ENCODE measurements at places on chromosomes 16 and 17.
A peak's percentile ranks its signal among the peaks of the same experiment; 100 is the strongest.

- no peak for DNase-seq
These were observed 13.6 kb downstream of the VASN start for GRCh38 chr16:4385066-4385788.

- peak; percentile 95 for DNase-seq
These were observed 77.1 kb downstream of the MRM3 start for GRCh38 chr17:859061-859823.

DNA sequence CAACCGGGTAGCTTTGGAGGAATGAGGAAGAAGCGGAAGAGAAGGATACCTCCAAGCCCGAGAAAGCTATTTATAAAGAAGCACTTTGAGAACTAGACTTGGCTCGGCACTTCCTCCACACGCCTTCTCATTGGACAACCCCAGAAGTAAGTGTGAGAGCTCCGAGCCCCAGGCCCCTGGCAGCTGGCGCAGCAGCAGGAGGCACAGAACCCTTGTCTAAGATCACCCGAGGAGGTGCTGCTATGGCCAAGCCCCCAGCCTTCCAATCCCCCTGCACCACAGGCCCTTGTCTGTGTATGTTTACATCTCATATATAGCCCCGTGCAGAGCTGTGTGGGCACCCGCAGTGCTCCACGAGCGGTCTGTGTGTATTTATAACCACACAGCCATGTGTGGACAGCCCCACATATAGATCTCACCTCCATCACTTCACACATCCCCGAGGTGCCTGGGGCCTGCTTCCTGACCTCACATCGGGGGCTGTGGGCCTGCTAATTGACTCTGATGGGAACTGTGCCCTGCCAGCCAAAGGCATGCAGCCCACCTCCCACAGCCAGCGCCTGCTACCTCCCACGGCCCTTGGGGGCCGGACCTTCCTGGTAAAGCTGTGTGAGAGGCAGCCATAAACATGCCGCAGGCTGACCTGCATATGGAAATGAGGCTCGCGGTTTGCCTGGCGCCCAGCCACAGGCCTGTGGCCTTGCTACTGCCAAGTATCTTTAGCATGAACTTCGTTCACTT is 96.1 kb downstream of the C17orf67 start:
- no peak for DNase-seq

- no peak for DNase-seq
These were observed 124.4 kb downstream of the CDYL2 start for GRCh38 chr16:80680046-80680445.

- DNase-seq: no peak
These were observed 234.1 kb upstream of the MON1B start for GRCh38 chr16:76956841-76957240.

- DNase-seq: no peak
These were observed 4.4 kb upstream of the HEATR3 start for GRCh38 chr16:50061326-50061725.

DNA sequence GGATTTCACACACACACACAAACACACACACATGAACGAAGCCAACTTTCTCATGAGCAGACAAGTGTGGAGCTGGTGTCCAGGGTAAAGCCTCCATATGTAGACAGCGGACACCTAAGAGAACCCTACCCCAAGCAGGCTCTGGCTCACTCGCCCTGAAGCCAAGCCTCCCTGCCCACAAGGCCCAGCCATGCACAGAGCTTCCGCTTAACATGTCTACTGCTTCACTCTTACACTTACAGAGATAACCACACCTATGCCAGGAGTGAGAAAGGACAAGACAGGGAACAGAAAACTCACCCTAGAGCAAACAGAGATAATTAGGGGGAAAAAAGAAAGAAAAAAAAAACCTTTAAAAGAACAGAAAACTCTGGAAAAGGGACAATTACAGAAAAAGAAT is 67.5 kb downstream of the CYTH1 start:
- DNase-seq: no peak

GRCh38 chr17:2751491-2751890 is 2.0 kb upstream of the CCDC92B start:
- no peak for DNase-seq

DNA sequence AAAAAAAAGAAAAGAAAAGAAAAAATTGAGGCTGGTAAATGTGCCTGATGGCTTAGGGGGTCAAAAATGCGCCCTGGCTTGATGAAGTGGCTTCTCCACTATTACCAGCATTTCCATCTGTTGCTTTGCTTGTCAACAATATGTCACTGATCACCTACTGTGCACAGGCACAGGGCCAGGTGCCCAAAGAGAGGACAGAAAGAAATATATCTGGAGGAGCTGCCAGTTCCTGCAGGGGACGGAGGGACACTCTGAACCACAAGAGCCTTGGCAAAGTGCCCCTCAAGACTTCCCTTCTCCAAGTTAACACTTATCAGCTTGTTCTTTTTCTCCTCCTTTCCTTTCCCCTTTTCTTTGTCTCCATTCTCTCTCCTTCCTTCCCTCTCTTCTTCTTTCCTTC is 34.7 kb downstream of the GINS3 start:
- no peak for DNase-seq

DNA sequence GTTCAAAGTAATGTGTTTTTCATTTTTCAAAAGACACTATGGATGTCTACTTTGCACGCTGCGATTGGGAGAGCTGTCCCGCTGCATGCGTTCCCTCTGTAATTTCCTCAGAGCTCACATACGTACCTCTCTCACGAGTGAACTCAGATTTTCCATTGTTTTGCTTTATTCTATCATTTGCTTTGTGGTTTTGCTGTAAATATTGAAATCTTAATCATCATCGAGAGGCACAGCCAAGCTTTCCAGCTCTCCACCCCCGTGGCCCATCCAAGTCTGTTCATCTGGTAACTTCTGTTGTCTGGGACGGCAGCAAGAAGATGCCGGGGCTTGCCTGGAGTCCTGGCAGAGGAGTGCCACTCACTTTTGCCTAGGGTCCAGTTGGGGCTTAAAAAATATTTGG is 21.1 kb downstream of the TMC6 start:
- DNase-seq: no peak

DNA sequence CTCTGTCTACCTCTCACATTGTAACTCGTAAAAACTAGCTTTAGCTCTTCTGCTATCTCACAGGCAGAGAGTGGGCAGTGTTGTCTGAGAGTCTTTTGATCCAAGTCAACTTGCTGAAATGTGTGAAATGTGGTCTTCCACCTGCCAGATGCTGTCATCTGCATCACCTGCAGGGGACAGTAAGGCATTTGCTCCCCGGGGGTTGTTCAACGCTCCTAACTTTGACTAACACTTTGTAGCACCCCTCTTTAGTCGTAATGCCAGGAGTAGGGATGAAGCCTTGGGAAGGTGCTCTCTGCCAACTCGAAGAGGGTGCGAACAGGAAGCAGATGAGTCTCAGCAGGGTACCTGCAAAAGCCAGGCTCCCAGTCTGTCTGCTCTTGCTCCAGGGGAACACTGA is 36.1 kb downstream of the SNX11 start:
- no peak for DNase-seq

DNA sequence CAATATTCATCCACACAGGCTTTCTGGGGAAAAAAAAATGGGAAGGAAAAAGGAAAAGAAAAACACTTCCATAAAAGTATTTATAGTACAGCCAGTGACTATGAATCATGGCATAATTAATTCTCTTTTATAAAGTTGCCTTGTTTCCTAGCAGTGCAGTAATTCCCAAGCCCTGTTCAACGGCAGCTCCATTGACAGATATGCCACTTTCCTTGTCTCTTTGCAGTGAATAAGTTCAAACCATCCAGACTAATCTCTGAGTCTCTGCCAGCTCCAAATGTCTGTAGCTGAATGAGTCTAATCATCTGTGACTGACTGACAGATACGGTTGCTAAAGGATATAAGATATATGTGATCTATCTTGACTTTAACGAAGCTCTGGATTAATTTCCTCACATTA is 52.9 kb upstream of the KCNJ16 start:
- no peak for DNase-seq

DNA sequence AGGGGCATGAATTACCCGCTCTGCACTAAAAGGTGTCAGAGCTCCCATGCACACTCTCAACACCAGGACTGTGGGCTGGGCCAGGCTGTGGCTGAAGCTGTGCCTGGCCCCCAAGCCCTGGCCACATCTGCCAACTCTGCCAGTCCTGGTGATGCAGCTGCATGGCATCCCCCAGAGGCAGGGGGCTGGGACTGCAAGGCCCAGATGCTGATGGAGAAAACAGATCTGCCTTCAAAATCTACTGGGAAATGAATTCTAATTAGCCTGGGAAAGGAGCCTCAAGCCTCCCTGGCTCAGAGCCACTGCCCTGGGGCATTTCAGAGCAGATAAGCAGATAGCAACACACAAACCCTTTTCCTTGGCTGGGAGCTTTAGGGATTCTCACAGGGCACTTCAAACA is 3.4 kb downstream of the CHST6 start:
- DNase-seq: no peak

DNA sequence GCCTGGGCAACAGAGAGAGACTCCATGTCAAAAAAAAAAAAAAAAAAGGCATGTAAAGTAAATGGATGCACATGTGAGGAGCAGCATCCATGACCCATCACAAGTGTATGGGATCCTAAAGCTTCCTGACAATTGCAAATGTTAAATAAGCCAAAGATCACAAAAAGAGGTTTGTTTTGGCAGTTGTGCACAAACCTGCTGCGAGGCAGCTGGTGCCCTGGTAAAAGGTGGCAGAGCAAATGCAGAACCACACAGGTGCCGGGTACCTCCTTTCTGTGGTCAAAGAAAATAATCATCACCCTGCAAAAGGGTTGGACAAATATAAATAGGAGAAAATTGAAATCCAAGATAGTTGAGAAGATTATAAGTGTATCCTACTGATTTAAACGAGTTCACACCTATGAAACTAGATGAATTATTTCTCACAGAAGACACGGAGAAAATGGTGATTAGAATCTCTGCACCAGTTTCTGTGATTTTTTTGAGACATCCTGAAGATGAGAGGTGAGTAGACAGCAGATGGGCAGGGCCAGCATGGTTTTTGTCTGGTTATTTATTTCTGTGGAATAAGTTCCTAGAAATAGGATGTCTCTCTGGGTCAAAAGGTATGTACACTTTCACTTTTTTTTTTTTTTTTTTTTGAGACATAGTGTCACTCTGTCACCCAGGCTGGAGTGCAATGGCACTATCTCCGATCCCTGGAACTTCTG is 291.3 kb downstream of the CDH13 start:
- DNase-seq: no peak

DNA sequence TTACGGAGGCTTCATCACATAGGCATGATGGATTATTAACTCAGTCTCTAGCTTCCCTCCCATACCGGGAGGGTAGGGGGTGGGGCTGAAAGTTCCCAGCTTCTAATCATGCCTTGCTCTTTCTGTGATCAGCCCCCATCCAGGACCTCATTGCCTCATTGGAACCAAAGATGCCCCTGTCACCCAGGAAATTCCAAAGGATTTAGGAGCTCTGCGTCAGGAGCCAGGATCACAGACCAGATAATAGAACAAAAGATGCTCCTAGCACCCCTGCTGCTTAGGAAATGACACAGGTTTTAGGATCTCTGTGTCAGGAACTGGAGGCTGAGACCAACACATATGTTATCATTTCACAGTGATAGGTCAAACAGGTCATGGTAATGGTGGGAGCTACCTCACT is 9.7 kb downstream of the USB1 start:
- DNase-seq: no peak

DNA sequence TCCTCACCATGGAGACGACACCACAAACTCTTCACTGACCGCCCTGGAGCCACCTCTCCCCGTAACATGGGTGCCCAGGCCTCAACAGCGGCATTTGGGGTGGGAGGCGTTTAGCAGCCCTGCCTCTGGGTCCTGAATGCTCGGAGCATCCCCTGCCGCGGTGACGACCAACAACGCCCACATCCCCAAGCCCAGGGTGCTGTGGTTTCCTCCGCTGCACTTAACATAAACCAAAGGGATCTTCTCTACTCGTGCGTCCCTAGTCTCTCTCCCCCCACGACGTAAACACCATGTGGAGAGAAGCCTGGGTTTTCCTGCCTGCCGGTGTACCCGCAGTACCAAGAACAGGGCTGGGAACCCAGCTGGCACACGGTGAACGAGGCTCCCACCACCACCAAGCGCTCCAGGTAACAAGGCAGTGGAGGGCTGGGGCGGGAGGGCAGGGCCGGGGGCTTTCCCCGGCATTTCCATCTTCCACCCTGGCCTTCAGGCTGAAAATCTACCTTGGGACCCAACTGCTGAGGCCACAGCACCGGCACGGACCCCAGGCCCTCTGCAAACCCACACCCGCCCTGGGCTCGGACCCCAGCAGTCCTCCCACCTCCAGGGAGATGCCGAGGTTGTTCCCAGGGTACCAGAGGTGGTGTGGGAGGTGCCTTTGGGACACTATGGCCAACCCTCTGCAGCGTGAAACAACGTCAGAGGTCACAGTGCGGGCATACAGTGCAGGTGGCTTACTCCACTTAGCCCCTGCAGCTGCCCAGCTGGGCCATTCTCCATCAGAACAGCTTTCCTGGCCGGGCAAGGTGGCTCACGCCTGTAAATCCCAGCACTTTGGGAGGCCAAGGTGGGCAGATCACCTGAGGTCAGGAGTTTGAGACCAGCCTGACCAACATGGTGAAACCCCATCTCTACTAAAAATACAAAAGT is 54.3 kb downstream of the TIMM22 start:
- DNase-seq: no peak

GRCh38 chr17:1779571-1780131 is 17.8 kb downstream of the SERPINF1 start:
- DNase-seq: peak; percentile 89

- DNase-seq: no peak
These were observed 35.7 kb downstream of the ESRP2 start for GRCh38 chr16:68200088-68200783.

DNA sequence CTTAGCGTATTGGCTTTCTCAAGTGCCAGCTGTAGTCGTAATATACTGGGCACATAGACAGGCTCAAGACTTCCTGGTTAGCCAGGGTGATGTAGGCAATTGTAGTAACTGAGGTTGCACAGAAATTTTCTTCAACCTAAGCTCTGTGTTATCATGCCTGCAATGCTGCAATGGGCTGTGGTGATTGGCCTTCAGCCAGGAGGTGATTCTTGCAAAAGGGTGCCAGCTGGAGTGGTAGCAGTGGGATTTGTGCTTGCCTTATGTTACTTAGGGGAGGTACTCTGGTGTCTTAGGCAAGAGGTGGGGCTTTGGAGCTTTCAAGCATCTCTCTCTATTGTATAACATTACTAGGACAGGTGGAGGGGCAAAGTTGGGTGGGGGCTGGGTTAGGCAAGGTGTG is 495.1 kb downstream of the CDH11 start:
- no peak for DNase-seq

GRCh38 chr17:31274252-31274651 is 22.8 kb downstream of the OMG start:
- DNase-seq: peak; percentile 57

DNA sequence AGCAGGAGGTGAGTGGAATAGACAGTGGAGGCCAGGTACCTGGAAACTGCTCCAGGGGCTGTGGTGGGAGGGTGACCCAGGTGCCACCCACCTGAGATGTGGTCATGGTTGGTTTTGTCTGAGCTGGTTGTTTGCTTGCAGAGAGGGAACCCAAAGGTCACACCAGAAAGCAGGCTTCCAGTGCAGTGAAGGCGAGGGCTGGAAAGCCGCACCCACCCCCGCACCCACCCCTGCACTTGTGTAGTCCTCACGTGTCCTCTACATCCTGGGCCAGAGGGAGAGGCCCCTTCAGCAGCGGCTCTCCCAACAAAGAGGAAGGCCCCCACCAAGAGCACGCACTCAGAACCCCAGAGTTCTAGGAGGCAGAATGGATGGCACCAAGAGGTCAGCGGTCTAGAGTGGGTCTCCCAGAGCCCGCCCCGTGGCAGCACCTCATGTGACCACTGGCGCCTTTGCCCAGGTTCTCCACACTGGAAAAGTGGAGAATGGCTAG is 92.6 kb upstream of the CBX4 start:
- no peak for DNase-seq

- DNase-seq: no peak
These were observed 180.2 kb upstream of the CHMP6 start for GRCh38 chr17:80811181-80812105.

- DNase-seq: no peak
These were observed 67.9 kb downstream of the IRX6 start for GRCh38 chr16:55391760-55392375.
